ENCODE measurements at places on chromosomes 11 and 22.

- DNase-seq, result no peak
Measured at GRCh38 chr22:43980579-43980978, 25.3 kb downstream of the SAMM50 start.

GRCh38 chr11:35215945-35216344, 77.0 kb downstream of the CD44 start:
- DNase-seq, result no peak

GRCh38 chr22:20577549-20577975, 70.2 kb downstream of the MED15 start:
- DNase-seq, result no peak

DNA sequence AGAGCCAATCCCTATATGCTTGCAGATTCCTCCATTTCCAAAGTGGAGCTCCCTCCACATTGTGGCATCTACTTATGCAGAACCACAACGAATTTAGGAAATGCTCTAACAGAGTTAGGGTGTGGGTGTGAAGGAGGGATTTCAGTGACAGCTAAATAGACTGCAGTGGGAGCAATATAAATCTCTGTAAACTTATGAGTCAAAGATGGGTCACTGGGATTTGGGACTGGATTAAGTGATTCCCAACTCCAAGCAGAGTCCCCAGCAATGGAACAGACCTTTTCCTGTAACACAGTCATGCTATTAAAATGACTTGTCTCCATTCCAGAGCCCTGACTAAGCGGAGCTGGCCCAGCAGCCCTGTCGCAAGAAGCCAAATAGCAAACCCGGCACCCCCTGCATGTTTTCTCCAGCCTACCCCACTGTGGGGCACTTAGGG, 36.6 kb downstream of the RPL27A start:
- DNase-seq, result no peak

DNA sequence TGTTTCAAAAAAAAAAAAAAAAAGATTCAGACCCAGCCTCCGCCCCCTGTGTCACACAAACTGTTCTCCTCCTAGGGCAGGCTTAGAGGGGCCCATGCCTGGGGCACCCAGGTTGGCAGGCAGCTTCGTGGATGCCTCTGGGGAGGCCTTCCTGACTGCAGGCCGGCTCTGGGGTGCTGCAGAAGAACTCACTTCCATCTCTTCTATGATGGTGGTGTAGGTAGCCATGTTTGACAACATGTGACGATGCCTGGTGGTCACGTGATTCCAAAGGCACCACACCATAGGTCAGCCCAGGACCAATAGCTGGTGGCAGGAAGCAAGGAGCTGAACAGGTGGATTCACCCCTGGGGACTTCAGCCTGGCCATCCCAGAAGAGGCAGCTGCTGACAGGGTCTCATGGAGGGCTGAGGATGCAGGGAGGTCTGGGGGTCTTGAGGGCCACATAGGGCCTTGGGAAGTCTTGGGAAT, 24.1 kb upstream of the CELSR1 start:
- DNase-seq, result no peak

DNA sequence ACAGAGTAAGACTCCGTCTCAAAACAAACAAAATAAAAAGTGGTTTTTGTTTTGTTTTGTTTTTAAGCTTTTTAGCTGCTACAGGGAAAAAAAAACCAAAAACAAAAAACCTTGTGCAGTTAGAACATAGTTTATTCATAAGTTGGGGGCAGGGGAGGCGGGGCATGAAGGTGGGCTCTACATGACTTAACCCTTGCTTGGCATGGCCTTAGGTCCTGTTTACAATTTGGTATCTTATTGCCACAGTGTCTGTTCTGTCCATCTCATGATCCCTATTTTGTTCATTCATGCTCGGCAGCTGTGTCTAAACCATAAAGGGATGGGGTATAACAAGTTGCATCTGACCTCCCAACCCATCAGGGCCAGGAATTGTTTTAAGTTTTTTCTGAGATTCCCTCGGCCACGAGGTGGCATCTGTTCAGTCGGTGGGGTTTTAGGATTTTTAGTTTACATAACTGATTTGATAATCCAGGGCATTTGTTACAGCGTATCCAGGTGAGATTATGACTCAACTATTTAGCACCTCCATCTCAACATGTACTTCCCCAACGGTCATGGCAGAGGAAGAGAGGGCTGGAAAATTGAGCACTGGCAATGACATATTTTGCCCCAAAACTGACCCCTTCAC, 6.9 kb downstream of the AP5B1 start:
- no peak for DNase-seq

All from T-helper 17 cell (primary cell).